Activated gamma-delta T cell (primary cell): ENCODE measurements at places on chromosomes 2 and 18.

- DNase-seq, result no peak
Observed at GRCh38 chr18:21203126-21203525, 38.9 kb upstream of the GREB1L start.

DNA sequence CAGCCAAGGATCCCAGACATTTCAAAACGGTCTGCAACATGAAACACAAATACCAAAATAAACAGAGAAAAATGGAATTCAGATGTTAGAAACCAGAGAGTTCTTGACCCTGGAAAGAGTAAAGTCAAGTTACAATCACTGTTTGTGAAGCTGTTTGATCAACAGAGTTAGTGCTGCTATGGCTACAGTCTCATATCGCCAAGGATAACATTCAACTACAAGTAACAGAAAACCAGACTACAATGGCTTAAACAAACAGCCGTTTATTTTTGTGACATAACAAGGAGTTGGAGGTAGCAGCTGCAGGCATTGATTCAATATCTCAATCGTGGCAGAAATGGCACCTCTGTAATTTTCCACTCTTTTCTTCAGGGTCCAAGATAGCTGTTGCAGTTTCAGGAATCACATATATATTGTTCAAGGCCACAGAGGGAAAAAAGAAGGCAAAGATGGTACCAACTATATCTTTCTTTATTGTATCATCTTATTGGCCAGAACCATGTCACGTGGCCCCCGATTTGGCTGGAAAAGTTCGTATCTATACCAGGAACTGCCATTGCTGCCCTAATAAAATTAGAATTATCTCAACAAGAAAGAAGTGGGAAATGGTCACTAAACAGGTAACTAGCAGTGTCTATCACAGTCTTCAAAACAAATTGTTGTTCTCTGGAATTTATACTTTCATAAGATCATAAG is 17.7 kb upstream of the HNRNPLL start:
- DNase-seq, result no peak

DNA sequence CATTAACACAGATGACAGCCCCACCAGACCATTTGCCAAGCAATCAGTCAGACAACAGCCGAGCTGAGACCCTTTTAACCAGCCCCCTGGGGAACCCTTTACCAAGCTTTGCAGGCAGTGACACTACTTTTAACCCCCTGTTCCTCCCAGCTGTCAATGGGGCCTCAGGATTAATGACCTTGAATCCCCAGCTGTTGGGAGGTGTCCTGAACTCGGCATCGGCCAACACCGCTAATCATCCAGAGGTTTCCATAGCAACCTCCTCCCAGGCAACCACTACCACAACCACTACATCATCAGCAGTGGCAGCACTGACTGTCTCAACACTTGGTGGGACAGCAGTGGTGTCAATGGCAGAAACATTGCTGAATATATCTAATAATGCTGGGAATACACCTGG is 160.9 kb upstream of the EPC2 start:
- no peak for DNase-seq

DNA sequence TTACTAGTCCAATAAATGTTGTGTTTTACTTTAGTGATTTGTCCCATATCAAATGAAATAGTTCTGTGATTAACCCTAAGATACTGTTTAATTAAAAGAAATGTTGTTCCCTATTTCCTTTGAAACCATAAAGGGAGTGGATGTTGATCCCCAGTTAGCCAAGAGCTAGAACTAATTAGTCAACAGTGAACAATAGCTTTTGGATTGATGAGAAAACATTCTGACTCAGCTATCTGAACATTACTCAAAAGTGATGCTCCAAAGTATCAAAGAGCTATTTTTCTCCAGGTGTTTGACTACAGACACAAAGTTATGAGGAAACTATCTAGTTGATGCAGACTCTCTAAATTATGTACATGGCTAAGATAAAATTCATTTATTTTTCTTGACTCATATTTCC is 7.3 kb upstream of the FEZ2 start:
- no peak for DNase-seq

DNA sequence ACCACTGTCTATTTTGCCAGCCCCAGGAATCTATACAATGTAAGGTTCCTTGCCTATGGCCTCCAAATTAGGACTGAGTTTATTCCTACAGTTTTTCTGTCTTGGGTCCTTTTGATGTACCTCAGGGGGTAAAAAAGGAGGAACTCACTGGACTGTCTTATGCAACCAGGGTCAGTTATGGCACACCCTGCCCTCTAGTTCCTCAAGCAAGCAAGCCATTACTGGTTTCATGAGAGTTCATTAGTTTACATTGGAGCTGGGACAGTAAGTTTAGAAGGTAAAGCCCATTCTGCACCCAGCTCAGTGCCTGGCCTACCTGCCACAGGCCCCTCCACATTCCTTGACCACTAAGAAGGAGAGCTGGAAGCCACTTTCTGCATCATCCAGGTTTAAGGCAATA is 68.7 kb upstream of the WIPF1 start:
- no peak for DNase-seq

GRCh38 chr18:9281780-9282179 is 52.8 kb upstream of the TWSG1 start:
- DNase-seq, result no peak

DNA sequence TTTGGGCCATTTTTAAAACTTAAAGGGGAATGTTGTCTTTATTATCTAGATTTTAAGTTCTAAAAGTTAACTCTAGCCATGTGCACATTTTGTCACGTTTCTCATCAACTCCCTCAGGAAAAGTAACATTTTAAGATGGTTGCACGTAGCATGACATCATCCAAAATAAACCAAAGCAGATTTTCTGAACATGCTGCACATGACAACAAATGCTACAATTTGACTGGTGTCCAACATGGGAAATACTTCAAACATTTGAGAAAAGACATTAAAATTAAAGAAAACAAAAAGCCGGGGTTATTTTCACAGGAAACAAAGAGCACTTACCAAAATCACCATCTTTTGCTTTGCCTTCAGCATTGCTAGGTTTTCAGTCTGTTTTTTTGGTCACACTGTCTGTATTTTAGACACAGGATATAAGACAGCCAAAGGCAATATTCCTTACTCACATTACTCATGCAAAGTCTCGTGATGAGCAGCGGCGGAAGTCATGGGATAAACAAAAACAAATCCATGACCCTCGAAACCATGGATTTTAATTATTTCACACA is 51.3 kb upstream of the RND3 start:
- no peak for DNase-seq

- DNase-seq, result no peak
Observed at GRCh38 chr2:8022908-8023640, 658.8 kb upstream of the ID2 start.

GRCh38 chr2:46411985-46412384 is 67.4 kb upstream of the TMEM247 start:
- no peak for DNase-seq

GRCh38 chr2:134919341-134920210 is 954 bp downstream of the CCNT2 start:
- DNase-seq, result no peak

DNA sequence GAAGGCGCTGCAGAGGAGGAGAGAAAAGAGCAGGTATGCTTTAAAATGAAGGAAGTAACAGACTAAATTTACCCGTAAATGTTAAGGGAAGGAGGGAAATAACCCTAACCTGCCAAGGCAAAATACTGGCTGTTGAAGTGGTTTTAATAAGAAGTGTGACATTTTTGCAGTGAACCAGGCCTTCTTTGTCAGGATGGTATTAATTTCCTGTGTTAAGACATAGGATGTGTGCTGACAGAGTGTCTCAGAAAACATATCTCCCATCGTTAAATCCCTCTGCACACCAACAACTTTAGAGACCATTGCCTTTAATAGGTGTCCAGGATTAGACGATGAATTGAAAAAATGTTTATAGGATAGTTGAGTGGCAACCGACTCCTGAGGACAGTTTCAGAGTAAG is 9.9 kb downstream of the TTC39C start:
- DNase-seq, result no peak

DNA sequence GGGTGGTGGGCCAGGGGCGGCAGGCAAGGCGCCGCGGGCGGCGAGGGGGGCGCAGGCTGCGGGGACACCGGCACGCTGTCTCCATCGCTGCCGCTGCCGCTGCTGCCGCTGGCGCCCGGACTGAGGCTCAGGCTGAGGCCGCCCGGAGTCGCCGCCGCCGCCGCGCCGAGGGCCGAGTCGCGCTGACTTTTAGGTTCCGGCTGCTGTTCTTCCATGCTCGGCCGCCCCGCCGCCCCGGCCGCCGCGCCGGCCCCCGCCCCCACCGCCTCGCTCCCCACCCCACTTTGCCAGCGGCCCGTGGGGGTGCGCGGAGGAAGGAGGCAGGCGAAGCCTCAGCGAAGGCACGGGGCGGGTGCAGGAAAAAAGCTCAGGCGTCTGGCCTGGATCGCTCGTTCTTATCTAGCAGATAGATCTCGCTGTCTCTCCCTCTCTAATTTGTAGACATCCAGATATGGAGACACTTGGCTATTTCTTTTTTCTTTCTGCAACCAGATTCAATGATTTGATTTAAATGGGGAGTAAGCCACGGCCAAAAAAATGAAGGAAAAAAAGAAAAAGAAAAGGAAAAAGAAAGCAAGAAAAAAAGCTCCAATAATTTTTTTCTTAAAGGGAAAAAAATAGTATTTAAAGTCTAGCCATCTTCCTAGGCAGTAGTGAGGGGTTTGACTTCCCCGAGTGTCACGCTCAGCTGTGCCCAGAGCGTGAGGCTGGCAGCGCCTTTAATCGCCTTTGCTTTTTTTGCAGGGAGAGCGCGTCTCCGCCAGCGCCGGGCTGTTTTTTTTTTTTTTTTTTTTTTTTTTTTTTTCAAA is at the start of gene EN1:
Gene EN1 (minus strand): TSS at position 696 of the 809 bp plus-strand sequence. CDS start 481 bp downstream, at position 215.
- DNase-seq, result no peak

- DNase-seq, result no peak
Observed at GRCh38 chr2:192026059-192026824, 168.5 kb downstream of the TMEFF2 start.

DNA sequence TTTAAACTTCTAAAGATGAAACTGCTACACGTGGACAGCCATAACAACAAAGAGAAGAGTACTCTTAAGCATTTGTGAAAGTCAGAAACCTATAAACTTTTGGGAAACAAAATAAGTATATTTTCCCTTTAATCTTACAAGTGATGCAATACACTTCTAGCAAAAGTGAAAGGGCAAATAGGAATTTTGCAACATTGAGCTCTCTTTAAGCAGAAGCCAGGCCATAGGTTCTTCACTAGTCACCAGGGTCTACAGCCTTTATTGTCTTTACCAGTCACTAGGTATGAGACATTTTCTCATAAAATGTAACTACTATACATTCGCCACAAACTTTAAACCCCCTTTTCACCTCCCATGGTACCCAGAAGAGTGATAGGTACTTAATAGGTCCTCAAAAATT is 37.5 kb downstream of the SCN1A start:
- DNase-seq, result no peak

DNA sequence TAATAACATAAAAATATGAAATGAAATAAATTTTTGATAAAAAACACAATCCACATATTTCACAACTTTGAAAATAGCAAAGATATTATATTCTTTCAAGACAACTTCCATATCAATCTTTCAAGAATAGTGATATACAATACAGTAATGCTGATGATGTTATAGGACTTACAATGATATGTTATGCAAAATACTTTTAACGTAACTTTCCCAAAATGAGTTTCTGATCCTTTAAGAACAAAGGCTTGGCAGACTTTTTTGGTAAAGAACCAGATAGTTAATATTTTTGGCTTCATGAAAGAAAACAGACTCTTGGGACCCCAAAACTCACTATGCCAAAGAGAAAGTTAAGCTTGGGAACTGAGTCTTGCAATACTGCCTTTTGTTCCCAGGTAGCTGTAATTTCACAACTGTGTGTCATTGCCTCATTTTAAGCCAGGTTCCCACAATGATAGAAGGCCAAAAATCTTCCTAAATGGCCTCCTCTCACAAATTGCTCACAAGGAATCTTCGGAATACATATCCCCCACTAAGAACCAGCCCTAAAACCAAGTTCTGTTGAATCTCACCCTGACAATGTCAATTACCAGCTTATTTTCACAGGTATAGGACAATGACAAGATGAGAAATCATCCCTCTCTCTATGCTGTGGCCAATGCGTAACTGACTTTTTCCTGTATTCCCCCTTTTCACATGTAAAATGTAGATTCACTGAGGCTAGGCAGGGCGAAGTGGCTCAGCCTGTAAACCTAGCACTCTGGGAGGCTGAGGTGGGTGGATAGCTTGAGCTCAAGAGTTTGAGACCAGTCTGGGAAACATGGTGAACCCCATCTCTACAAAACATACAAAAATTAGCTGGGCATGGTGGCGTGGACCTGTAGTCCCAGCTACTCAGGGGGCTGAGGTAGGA is 54.8 kb upstream of the STRN start:
- no peak for DNase-seq

- no peak for DNase-seq
Observed at GRCh38 chr2:20185176-20186022, 39.5 kb downstream of the SDC1 start.
